ENCODE measurements at places on chromosomes 5 and 9.
A peak's percentile ranks its signal among the peaks of the same experiment; 100 is the strongest.

GRCh38 chr9:89745601-89746376, 141.0 kb downstream of the GADD45G start:
- no peak for DNase-seq

GRCh38 chr9:93810028-93810971, 144.9 kb downstream of the BARX1 start:
- DNase-seq = no peak

DNA sequence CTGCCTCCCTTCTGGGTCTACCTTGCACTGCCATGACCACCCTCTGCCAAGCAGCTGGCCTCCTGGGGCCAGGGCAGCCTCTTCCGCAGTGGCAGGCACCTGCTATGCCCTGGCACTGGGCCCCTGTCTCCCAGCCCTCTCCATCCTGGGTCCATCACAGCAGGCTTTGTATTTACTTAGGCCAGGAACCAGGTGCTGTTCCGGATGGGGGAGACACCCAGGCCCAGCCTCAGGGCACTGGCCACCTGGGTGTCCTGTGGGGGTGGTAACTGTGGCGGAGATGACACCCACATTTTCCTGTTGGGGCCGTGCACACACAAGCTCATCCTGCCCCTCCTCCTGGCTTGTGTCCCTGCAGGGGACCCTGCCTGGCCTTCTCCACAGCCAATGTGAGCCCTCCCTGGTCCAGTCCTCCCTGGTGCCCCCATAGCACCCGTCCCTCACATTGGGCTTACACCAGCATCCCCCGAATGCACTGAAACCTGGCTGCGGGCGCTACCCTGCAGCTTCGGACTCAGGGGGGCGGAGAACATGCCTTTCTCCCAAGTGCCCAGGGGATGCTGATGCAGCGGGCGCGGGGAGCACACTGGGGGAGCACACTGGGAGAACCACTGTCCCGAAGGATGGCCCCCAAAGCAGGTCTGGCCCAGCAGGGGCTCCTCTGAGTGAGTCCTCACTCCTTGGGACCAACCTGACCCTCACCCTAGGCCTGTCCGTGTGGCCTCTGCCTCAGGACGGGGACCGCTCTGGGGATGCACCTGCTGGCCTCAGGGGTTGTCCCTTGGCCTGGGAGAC, 17.9 kb downstream of the FAM163B start:
- no peak for DNase-seq

DNA sequence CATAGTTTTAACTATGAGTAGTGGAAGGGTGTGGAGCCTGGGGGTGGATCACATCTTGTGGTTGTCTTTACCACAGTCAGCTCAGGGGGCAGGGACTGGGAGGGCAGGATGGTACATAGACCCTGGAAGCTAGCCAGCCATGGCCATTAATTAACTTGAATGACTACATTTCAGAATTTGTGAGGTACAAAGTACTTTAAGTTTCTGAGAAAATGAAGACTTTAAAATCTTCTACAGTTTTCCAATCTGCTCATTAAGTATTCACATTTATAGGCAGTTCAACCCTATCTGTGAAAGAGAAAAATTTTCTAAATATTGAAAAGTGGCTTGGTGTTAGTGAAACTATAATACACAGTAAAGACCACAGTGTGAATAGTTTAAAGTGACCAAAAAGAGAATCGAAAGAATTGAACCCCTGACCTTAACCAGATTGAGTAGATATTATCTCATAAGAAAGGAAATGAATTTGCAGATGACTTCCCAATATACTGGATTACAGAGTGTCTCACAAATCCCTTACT, 234.2 kb upstream of the MEF2C start:
- DNase-seq = no peak

DNA sequence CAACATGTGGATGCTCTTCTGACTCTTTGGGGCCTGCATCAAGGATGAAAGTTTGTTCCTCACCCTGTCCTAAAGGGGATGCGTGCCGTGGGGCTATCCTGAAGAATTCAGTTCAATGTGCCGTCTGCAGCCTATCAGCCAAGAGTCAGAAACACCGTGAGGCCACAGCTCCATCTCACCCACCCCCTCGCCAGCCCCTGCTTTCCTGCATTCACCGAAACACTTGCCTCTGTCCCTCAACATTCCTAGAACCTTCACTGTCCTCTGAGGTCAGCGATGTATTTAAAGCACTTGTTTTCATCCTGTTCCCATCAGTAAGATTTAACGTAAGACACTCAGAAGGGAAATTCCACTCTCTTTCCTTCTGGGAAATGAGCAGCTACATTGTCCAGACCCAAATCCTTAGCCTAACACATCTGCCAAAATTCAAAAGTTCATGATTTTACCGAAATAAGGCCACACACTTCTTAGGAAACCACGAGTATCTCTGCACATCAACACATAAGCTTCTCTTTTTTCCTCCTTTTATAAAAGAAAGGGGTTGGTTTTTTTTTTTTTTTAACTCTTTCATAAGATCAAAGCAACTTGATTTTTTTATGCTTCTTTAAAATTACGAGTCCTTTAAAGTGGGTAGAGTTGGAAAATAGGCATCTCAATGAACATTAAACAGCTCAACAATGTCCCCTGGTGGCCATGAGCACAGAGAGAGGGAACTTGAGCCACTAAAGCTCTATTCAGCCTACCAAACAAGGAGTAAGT, 100.7 kb downstream of the SUSD1 start:
- peak; percentile 57 for DNase-seq

DNA sequence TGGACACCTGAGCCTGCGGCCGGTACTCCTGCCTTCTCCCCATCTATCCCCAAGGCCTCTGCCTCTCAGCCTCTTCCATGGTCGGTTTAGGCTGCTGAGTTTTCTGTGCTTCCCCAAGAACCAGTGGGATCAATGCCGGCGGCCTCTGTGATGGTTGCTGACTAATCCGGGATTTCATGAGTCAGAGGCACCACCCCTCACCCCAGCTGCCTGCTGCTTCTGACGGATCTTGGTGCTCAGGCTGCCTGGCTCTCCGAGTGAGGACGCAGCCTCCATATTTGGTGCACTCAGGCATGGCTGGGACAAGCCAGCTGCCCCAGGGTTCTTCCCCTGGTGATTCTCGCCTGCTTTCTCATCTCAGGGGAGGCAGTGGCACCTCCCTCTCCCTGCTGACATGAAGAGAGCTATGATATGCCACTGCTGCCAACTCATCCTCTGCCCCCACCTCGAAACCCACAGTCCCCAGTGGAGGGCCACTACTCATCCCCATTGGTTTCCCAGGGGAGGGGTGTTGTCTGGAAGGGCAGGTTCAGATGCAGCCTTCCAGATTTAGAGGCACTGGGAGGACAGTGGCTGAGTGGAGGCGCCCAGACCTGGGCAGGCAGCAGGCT, 3.3 kb upstream of the MAN1B1 start:
- no peak for DNase-seq
